ENCODE measurements at places on chromosomes 3 and 15. TPM values are rescaled to one million over a fixed set of nuclear protein-coding genes. Genes with fewer than 3 reads are reported as not detected.

Gene BLM
- 47.8 TPM for total RNA-seq

Gene IQCH
- total RNA-seq = 2.8 TPM

Gene CEMIP
- total RNA-seq = 0.33 TPM

Gene SV2B
- total RNA-seq = not detected

Gene SFMBT1
- 20.6 TPM for total RNA-seq

Gene CFAP100
- 1.1 TPM for total RNA-seq

- H3K36me3 ChIP-seq = no peaks in the 10 kb centered on the region
- H3K27ac ChIP-seq = no peak overlapping the region
- H3K4me1 ChIP-seq = no peaks in the 10 kb centered on the region
- no peak for DNase-seq
- no peak overlapping the region for H3K4me3 ChIP-seq
Measured at GRCh38 chr3:159074756-159075701, 273.2 kb downstream of the MFSD1 start.

DNA sequence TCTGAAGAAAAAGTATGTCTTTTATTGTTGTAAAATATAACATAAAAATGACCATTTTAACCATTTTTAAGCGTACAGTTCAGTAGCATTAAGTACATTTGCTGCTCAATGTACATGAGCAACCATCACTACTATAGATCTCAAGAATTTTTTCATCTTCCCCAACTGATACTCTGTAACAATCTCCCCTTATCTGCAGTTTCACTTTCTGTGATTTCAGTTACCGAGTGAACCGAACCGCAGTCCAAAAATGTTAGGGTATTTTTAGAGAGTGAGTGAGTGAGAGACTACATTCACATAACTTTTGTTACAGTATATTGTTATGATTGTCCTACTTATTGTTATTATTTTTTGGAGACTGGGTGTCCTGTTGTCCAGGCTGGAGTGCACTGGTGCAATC is 9.0 kb upstream of the SLC25A26 start:
- no peak overlapping the region for H3K4me3 ChIP-seq
- H3K4me1 ChIP-seq = no peaks in the 10 kb centered on the region
- no peak overlapping the region for H3K27ac ChIP-seq

- no peak for DNase-seq
- peaks cover 42% of the 10 kb centered on the region for H3K36me3 ChIP-seq
- peaks cover 13% of the 10 kb centered on the region for H3K4me1 ChIP-seq
Measured at GRCh38 chr3:185920184-185920583, 17.6 kb downstream of the TRA2B start.

- H3K27ac ChIP-seq = peak overlapping the region; percentile 75
- H3K27me3 ChIP-seq = no peaks in the 10 kb centered on the region
- H3K4me3 ChIP-seq = no peak overlapping the region
- no peak for DNase-seq
Measured at GRCh38 chr3:155326901-155327300, 33.4 kb upstream of the STRIT1 start.

DNA sequence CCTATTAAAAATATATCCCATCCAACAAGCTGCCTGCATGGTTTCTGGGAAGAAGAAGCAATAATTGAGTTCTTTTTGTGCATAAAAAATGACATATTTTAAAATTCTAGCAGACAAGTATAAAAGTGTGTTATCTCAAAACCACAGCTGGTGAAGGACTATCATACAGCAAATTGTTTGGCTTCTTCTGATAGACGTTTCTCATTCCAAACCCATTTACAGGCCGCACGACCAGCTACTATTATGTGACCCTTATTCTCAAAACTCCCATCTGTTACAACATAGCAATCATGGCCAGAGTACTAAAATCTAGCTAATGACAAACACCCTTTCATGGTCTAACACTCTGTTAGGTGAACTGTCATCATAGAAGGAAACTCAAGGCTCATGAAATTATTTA is 21.7 kb downstream of the ETFA start:
- H3K27me3 ChIP-seq = no peaks in the 10 kb centered on the region
- no peak overlapping the region for H3K4me3 ChIP-seq
- peaks cover 9% of the 10 kb centered on the region for H3K36me3 ChIP-seq
- H3K4me1 ChIP-seq = no peaks in the 10 kb centered on the region

GRCh38 chr15:55588070-55588814 is at the start of gene PYGO1:
TSS of gene PYGO1 (minus strand) at chr15:55588345. CDS start at chr15:55587883, 462 bp downstream.
- peaks cover 2% of the 10 kb centered on the region for H3K36me3 ChIP-seq
- H3K4me3 ChIP-seq = peak within 1 kb of the TSS; percentile 89
- peaks cover 9% of the 10 kb centered on the region for H3K4me1 ChIP-seq
- peak within 1 kb of the TSS; percentile 79 for H3K27ac ChIP-seq
